ENCODE measurements at places on chromosomes 4 and X. TPM values are rescaled to one million over a fixed set of nuclear protein-coding genes. Genes with fewer than 3 reads are reported as not detected.

The PASD1 gene
- not detected for total RNA-seq

The MAMLD1 gene
- total RNA-seq = 6.5 TPM

DNA sequence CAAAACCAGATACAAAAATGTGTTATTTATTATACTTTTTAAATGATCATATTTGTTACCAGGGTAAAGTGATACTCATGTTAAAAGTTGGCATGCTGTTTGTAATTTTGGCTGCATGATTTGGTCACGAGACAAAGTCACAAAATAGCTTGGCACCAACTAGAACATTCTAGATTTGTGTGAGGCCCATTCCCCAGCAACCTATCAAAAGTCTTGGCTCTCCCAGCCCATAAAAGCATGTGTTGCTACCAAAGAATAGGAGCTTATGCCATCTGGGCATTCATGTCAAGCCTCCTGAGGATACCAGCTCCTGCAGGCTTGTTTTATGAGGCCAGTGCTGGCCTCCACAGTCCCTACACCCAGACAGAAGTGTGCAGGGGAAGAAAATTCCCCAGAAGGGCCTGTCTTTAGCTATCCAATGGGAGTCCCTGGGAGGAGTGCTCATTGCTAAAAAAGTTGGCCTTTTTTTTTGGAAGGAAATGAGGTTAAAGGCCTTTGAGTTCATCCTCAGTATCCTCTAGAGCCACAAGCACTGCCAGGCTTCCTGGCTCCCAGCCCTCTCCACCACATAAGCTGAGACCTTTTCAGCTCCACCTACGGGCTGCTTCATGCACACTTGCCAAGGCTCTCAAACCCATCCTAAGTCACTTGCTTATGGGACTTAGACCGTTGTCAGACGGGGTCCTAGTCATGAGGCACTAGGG lies 211.9 kb upstream of the EOLA2 start:
- H3K27ac ChIP-seq = no peak overlapping the region
- H3K36me3 ChIP-seq = no peaks in the 10 kb centered on the region
- no peak for DNase-seq
- H3K4me1 ChIP-seq = no peaks in the 10 kb centered on the region

GRCh38 chr4:183011213-183011907 lies 87.7 kb upstream of the WWC2 start:
- no peak overlapping the region for H3K27ac ChIP-seq
- no peaks in the 10 kb centered on the region for H3K36me3 ChIP-seq
- H3K27me3 ChIP-seq = no peaks in the 10 kb centered on the region
- H3K4me3 ChIP-seq = no peak overlapping the region
- no peak for DNase-seq

DNA sequence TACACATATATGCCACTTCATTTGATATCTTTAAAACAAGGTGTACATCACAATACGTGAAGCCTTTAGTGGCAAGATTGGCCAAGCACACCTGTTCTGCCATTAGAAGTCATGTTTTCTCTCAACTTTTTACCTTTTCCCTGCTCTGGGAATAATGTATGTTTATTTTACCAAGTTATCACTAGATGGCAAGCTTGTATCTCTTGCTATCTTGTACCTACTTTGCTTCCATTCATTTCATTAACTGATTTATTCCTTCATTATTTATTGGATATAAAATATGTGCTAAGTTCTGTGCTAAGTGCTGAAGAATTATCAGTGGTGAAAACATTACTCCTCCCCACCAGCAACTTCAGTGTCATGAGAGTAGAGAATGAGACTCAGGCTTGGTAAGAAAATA lies 245.5 kb downstream of the ANK2 start:
- H3K4me3 ChIP-seq = no peak overlapping the region
- no peak for DNase-seq
- H3K36me3 ChIP-seq = no peaks in the 10 kb centered on the region
- H3K4me1 ChIP-seq = no peaks in the 10 kb centered on the region
- no peak overlapping the region for H3K27ac ChIP-seq
- no peaks in the 10 kb centered on the region for H3K27me3 ChIP-seq

DNA sequence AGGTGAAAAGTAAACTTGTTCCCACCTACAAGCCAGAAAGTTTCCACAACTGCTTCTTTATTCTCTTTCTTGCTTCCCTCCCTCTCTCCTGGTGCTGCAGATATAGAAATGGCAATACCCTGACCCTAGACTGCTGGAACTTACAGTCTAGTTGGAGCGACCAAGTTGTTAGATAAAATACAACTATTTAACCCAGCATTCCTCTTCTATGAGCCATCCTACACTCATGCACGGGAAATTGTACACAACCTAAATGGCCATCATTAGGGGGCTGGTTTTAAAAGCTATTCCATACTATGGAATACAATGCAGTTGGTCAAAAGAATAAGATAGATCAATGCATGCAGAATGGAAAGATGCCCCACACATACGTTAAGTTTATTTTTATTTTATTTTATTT lies 41.1 kb downstream of the PJA1 start:
- no peaks in the 10 kb centered on the region for H3K27me3 ChIP-seq
- DNase-seq = no peak
- no peak overlapping the region for H3K4me3 ChIP-seq
- H3K36me3 ChIP-seq = no peaks in the 10 kb centered on the region
- no peak overlapping the region for H3K27ac ChIP-seq
- no peaks in the 10 kb centered on the region for H3K4me1 ChIP-seq

DNA sequence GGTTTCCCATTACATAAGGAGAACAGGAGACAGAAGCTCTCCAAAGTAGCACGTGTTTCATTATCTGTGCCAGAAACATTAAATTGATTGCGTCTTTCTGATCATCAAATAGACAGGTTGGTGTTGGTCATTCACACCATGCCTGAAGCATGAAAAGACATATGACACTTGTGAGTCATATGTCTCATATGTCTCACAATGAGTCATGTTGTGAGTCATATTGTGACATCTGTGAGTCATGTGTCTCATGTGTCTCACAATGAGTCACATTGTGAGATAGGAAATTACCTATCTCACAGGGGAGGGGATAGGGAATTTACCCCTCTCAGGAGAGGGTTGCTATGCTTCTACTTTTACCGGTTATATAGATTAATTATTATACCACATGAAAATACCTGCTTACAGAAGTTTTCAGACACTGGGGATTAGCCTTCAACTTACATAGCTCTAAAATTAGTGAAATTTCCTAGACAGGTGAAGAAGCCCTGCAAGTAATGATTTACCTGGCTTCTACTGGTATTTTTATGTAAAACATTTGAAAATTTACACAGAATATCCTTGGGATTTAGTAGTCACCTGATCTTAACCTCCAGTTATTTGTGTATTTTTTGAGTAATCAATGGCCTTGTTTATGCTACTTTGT lies 80.8 kb downstream of the NPFFR2 start:
- H3K4me3 ChIP-seq = no peak overlapping the region
- H3K27ac ChIP-seq = no peak overlapping the region
- no peaks in the 10 kb centered on the region for H3K27me3 ChIP-seq
- no peaks in the 10 kb centered on the region for H3K4me1 ChIP-seq

GRCh38 chrX:9312922-9313867 lies 151.7 kb upstream of the TBL1X start:
- no peaks in the 10 kb centered on the region for H3K27me3 ChIP-seq
- no peak overlapping the region for H3K27ac ChIP-seq
- H3K36me3 ChIP-seq = no peaks in the 10 kb centered on the region
- H3K4me1 ChIP-seq = no peaks in the 10 kb centered on the region
- no peak for DNase-seq
- H3K4me3 ChIP-seq = no peak overlapping the region
